ENCODE measurements at places on chromosomes 11 and 22.

- H3K27ac ChIP-seq, result no peak overlapping the region
- DNase-seq, result peak; percentile 2
- peaks cover 4% of the 10 kb centered on the region for H3K4me1 ChIP-seq
- H3K4me3 ChIP-seq, result no peak overlapping the region
- peaks cover 12% of the 10 kb centered on the region for H3K27me3 ChIP-seq
Observed at GRCh38 chr11:2770096-2770751, 70.4 kb upstream of the KCNQ1OT1 start.

GRCh38 chr11:126816645-126817044 lies 183.9 kb downstream of the KIRREL3 start:
- no peaks in the 10 kb centered on the region for H3K36me3 ChIP-seq
- H3K4me1 ChIP-seq, result peaks cover 15% of the 10 kb centered on the region
- no peak overlapping the region for H3K4me3 ChIP-seq
- peaks cover 1% of the 10 kb centered on the region for H3K27me3 ChIP-seq

GRCh38 chr11:18684267-18684666 lies 14.3 kb upstream of the TMEM86A start:
- H3K27ac ChIP-seq, result no peak overlapping the region
- H3K36me3 ChIP-seq, result no peaks in the 10 kb centered on the region
- no peaks in the 10 kb centered on the region for H3K27me3 ChIP-seq
- no peak overlapping the region for H3K4me3 ChIP-seq

DNA sequence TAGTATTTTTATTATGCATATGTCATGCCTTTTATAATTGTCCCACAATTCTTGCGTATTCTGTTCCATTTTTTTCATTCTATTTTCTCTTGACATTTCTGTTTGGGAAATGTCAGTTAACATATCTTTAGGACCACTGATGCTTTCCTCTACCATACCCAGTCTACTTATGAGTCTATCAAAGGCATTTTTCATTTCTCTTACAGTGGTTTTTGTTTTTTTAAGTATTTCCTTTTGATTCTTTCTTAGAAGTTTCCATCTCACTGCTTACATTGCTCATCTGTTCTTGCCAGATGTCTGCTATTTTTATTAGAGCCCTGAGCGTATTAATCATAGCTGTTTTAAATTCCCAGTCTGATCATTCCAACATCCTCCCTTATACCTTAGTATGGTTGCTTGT lies 29.3 kb upstream of the OR8B8 start:
- H3K4me3 ChIP-seq, result no peak overlapping the region
- DNase-seq, result no peak
- H3K4me1 ChIP-seq, result peaks cover 56% of the 10 kb centered on the region
- no peaks in the 10 kb centered on the region for H3K36me3 ChIP-seq
- peak overlapping the region; percentile 76 for H3K27ac ChIP-seq

DNA sequence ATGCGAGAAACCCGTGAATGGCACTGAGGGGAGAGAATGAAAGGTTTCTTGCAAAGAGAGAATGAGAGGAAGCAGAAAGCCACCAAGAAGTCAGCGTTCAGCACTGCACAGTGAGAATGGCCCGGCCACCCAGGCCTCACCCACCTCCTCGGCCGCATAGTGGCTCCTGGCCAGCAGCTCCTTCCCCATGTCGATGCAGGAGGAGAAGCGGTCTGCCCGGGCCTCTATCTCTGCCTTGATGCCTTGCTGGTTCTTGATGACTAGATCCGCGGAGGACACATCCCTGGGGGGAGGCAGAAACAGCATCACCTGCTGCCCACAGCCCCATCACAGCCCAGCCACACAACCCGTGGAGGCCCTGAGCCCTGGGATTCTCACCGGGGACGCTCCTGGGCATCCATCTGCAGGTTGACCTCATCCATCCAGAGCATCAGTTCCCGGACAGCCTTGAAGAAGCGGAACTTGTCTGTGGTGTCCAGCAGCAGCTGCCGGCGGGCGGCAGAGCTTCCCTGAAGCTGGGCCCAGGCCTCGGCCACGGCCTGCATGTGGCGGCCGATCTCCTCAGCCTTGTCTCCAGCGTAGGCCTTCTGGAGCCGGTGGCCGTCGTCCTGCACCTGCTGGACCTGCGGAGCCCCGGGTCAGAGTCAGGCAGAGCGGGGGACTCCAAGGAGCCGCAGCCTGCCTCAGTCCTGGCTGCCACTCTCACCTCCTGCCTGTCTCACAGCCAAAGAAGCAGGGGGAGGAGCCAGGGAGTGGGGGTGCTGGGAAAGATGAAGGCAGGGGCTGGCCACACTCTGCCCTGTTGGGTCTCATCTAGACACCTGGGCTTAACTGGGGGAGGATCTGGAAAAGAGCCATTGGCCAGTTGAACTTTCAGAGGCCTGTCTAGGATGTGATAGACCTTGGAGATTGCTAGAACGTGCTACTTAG lies 12.2 kb upstream of the RBM4B start:
- no peaks in the 10 kb centered on the region for H3K4me1 ChIP-seq
- peaks cover 16% of the 10 kb centered on the region for H3K36me3 ChIP-seq
- peak overlapping the region; percentile 79 for H3K4me3 ChIP-seq
- no peak for DNase-seq

DNA sequence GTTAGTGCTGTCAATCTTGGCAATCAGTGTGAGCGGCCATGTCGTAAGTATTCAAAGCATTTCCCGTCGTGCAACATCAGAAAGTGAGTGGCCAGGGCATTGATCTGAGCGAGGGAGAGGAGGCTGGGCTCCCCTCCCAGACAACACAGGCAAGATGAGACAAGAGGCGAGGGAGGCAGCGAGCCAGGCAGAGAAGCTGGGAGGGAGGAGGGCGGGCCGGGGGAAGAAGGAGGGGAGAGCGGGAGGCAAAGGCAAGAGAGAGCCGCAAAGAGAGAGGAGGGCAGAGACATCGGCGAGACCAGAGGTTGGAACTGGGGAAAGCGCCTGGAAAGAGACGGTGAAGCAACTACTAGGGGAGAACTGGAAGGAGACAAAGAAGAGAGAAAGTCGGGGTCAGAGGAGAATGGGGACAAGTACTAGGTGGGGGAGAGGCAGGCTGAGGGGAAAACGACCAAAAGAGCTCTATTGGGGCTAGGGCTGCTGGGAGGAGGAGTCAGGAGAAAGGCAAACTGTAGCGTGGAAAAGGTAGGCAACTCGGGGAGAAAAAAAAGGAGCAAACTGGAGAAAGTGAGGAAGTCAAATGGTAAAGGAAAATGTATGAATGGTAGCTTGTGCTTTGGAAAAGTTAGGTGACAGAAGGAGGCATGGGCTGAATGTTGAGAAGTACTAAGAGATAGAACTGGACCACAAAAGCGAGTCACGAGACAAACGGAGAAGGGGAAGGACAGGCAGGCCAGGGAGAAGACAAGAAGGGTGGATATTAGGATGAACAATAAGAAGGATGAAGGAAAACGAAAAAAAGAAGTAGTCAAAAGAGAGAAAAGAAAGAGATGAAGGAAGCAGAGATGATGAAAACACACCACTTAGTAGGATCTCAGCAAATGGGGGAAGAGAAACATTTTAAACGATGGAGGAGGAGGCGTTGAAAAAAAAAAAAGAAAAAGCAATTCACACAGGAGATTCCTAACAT lies 130.5 kb upstream of the C11orf58 start:
- H3K27ac ChIP-seq, result no peak overlapping the region
- H3K27me3 ChIP-seq, result peaks cover 19% of the 10 kb centered on the region
- H3K36me3 ChIP-seq, result peaks cover 6% of the 10 kb centered on the region
- peak; percentile 58 for DNase-seq
- no peak overlapping the region for H3K4me3 ChIP-seq
- peaks cover 43% of the 10 kb centered on the region for H3K4me1 ChIP-seq

All from endothelial cell (in vitro differentiated cells).